CD4-positive, alpha-beta T cell treated with Interleukin-1 beta for 1 hour (primary cell): ENCODE measurements at places on chromosomes 7 and 10.

GRCh38 chr7:101911800-101912715 is 94.6 kb downstream of the CUX1 start:
- no peak for DNase-seq

DNA sequence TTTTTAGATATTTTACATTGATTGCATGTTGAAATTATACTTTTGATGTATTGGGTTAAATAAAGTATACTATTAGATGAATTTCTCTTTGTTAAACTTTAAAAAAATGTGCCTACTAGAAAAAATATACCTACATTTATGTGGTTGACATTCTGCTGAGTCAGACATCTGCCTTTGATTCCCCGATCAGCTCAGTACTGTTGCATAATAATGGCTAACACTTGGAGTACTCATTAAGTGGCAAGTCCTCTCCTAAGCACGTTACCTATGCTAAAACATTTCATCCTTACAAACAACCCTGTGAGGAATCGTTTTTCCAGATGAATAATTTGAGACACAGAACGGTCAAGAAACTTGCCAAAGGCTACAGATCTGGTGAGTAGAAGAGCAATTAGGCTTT is 14.0 kb upstream of the SEM1 start:
- no peak for DNase-seq

- DNase-seq, result no peak
These were observed 763 bp upstream of the RALA start for GRCh38 chr7:39622609-39623008.

DNA sequence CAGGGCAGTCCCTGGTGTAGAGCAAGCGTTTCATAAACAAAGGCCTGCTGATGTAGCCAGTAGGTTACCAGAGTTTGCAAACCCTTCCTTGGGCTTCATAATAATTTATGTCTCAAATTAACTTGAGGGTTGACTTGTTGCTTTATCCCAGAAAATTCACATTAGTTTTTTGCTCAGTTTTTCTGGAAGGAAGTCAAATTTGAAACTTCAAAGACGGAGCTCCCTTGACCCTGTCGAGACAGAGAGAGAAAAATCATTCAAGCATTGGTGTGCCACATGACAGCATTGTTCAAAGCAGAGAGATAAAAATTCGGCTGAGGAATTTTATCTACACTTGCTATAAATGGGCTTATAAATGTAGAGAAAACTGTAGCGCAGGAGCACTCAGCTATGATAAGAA is 627.7 kb downstream of the TNS3 start:
- DNase-seq, result no peak

DNA sequence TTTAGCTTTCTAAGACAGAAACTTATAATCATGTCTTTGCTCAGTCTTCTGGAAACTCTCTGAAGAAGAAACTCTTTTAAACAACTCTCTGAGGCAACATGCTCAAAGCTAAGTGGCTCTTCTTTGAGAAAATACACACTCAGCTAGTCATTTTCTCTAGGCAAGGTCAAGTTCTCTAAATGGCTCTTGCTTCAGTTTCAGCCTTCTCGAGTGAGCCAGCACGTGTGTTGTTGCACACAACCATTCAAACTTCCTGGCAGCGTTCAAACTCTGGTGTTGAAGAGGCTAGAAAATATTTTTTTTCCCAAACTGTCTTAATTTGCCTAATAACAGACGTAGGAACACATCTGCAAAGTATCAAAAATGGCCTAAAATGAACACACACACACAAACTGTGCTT is 129.1 kb downstream of the THSD7A start:
- no peak for DNase-seq

- no peak for DNase-seq
These were observed 166.4 kb downstream of the CELF2 start for GRCh38 chr10:11184093-11184492.

DNA sequence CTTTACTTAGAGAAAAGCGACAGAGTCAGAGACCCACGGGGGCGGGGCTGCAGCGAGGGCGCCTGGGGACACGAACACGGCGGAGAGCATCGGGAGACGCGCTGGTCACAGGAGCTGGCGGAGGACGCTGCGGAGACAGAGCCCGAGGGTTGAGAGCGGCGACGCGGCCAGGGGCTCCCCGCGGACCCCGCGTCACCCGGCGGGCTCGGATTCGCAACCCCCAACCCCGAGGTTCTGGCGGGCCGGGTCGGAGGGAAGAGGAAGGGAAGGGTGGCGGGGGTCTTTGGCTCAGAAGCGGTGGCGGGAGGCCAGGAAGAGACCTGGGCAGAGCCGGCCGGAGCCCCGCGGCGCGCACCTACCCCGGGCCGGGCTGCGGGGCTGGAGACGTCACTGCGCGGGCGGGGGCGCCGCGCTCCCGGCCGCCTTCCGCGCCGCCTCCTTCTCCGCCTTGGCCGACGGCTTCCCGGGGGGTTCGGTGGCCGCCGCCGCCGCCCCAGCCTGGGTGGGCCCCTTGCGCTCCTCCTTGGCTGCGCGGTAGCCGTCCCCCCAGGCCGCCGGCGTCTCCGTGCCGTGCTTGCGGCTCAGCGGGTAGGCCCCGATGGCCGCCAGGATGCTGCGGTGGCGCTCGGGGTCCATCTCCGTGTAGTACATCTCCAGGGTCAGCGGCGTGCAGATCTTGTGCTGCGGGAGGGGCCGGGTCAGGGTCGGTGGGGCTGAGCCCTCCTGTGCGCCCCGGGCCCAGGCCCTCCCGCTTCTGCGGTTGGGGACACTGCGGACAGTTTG is 11.1 kb downstream of the CALY start:
- DNase-seq, result no peak

DNA sequence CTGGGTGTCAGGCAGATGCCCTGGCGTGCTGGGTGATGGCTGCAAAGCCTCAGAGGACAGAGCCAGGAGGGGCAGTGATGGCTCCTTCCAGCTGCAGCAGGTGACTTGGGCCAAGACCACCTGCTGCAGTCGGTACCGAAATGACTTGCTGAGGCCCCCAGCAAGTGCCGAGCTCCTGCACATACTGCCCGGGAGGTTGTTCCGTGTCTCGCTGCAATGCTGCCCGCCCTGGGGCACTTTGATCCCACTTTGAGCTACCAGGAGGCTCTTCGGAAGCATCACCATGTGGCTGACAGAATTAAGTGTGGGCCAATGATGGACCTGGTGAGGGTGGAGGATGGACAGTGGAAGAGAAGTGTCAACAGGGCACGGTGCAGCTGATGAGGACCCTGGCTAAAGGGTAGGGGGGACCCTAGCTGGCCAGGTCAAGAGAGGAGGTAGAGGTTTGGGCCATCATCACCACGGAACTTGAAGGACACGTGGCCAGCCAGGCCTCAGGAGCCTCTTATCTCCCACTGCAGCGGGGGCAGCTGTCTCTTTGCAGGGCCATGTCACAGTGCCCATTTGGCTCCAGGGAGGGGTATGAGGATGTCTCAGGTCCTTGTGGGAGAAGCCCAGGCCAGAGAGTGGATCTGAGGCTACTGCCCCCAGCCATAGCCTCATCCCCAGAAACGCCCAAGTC is 51.1 kb upstream of the NANOS1 start:
- no peak for DNase-seq

GRCh38 chr10:114103284-114103683 is 59.6 kb downstream of the ADRB1 start:
- DNase-seq, result peak; percentile 47

GRCh38 chr10:78915190-78915518 is 153.6 kb upstream of the ZMIZ1 start:
- no peak for DNase-seq

GRCh38 chr10:15859509-15859905 is 800 bp downstream of the MINDY3 start:
- no peak for DNase-seq

GRCh38 chr7:120370954-120371353 is 98.0 kb downstream of the KCND2 start:
- DNase-seq, result no peak

DNA sequence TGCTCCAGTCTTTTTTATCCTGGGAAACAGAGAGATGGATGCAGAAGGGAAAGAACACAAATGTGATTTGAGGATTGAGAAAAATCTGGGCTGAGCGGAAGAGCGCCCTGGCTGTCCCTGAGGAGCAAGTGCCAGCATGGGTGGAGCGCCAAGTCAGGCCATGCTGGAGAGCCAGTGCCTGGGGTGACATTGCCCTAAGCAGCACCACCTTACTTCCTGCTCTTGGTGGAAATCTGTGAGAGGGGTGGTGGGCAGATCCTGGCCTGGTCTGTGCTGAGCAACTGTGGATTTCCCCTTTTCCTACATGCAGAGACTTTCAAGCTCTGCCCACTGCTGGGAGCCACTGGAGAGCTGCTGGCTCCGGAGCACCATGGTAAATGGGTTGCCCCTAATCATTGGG is 36.9 kb downstream of the DDIT4 start:
- no peak for DNase-seq

DNA sequence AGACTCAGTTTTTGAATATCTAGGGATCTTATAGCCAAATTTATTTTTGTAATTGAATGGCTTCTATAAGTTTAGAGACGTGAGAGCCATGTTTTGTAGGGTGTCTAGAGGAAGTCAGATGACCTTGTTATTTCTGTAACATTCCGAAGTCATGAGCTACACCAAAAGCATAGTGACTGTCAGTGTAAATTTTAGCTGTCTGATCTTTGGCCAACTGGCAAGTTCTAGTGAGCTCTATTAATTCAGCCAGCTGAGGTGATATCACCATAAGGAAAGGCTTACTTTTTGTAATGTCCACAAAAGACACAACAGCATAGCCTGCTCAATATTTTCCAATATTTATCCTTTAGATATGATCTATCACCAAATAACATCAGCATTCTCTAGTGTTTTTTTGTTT is 9.9 kb upstream of the NT5C3A start:
- DNase-seq, result no peak

GRCh38 chr7:47581804-47582763 is at the start of gene TNS3:
TSS of gene TNS3 (minus strand) at chr7:47582111. CDS start at chr7:47439636, 142,475 bp downstream.
- DNase-seq, result peak; percentile 30

DNA sequence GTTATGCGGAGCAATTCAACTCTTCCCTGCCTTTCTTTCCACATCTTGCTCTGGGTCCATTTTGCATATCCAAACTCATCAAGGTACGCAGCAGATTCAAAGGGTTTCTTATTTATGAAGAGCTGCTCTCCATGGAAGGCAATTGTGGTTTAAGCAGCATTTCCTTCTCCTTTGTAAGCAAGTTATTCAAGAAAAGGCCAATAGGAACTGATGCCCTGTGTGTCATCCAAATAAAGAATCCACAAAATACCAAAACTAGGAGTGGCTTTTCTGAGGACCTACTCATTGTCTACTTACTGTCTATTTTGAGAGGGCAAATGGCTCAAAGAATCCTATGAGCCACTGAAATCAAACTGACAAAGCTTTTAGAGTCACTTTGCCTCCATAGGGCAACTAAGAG is 253.1 kb downstream of the PTEN start:
- no peak for DNase-seq

DNA sequence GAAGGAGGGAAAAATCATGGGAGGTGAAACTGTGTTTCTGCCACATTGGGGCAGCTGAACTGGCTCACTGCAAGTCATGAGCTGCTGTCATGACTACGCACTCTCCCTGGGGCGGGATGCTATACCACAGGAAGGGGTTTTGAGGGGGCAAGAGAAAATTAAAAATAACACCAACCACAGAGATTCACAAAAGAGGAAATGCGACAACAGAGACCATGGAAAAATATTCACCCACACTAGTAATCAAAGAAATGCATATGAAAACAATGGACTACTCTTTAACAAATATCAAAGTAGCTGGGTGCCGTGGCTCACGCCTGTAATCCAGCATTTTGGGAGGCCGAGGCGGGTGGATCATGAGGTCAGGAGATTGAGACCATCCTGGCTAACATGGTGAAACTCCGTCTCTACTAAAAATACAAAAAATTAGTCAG is 65.2 kb upstream of the TM9SF3 start:
- DNase-seq, result peak; percentile 57

GRCh38 chr7:128815289-128815942 is 14.8 kb upstream of the FLNC start:
- DNase-seq, result no peak

GRCh38 chr10:88765816-88766215 is 6.0 kb downstream of the LIPN start:
- no peak for DNase-seq

DNA sequence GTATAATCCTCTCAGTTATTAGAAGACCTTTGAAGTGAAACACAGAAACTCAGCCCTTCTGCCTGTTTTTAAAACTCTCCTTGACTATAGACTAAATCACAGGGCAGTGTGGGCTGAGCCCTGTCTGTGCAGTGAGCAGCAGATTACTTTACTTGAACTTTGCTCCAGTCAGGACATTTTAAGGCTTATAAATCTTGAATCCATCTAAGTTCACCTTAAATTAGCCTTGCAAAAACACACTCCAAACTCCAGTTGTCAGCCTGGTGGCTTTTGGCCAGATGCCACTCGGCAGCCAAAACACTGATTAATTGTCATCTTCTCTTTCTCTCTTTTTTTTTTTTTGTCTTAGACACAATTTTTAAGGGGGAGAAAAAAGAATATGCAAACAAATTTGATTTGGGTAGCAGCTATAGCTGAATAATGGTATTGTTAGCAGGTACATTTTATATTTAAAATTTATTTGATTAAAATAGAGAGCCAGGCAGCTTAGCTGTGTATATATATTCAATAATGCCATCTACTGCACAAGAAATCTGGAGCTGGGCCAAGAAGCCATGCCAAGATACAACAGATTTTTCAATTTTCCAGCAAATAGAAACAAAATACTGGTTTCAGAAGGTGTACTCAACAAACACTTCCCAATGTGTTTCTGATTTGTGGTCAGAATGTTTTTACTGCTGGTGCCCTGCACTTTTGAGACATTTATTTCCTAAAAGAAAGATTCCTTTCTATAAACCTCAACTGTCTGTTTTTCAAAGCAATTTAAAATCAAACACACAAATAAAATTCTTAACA is 247.7 kb downstream of the TFEC start:
- DNase-seq, result no peak

DNA sequence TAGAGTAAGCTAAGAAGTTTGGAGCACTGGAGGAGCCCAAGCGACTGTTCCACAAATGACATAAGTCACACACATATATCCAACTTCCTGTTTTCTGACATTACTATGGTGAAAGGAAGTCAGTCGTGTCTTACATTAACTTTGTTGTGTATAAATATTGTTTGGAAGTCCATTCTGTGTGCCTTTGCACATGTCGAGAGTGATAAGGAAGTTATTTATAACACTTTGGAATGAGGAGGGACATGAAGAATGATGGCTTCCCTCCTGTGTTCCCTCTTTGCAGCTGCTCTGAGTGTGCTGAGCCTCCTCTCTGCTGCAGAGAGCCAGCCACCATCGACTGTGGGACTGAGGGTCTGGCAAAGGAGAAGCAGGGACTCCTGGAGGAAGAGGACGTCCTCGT is 40.4 kb upstream of the MGMT start:
- DNase-seq, result no peak

DNA sequence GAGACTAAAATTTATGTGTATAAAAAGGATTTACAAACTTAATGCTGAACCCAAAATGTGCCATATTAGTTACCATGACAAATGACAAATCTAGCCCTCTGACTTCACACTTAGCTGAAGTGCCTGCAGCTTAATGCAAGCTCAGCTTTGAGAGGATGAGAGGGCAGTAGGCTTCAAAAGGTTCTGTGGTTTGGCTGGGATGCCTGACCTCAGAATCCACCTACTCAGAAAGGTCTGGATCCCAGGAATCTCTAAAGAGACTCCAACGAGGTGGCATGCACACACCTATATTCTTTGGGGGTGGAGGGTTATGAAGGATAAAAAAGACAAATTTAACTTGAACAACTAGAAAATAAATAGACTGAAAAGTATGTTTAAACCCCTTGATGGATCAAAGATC is 213.4 kb downstream of the TAX1BP1 start:
- no peak for DNase-seq
